ENCODE measurements at places on chromosomes 6 and 20. TPM values are rescaled to one million over a fixed set of nuclear protein-coding genes. Genes with fewer than 3 reads are reported as not detected.

Gene IL22RA2
- total RNA-seq = not detected

Gene OR2H2
- total RNA-seq = not detected

Gene ABHD16B
- not detected for total RNA-seq

Gene CDKN1A
- 247 TPM for total RNA-seq

Gene MYLIP
- total RNA-seq = 2.4 TPM

Gene KCNK5
- 1.2 TPM for total RNA-seq

Gene SLC12A5
- total RNA-seq = 13.8 TPM

Gene NRSN2
- 62.1 TPM for total RNA-seq

Gene GGTLC1
- not detected for total RNA-seq

Gene STX11
- total RNA-seq = 2.3 TPM

Gene RAB23
- 7.1 TPM for total RNA-seq

Gene OXT
- not detected for total RNA-seq

Gene FAXC
- 5.9 TPM for total RNA-seq

Gene ASIP
- not detected for total RNA-seq

Gene CRYBG1
- 0.70 TPM for total RNA-seq

Gene FAM209B
- total RNA-seq = 0.22 TPM

Gene SPTLC3
- total RNA-seq = 0.13 TPM

Gene OR2B6
- not detected for total RNA-seq

Gene GHRH
- not detected for total RNA-seq

Gene GSTA2
- total RNA-seq = not detected

Gene CCN5
- total RNA-seq = 27.5 TPM

Gene INSM1
- total RNA-seq = not detected

Gene SLC17A3
- 1.0 TPM for total RNA-seq

Gene FAM50B
- 7.4 TPM for total RNA-seq

Gene LPIN3
- 14.3 TPM for total RNA-seq

Gene EPPIN
- not detected for total RNA-seq

Gene TAF11
- 18.3 TPM for total RNA-seq

Gene TFAP2D
- total RNA-seq = not detected

Gene GLP1R
- not detected for total RNA-seq

Gene SULF2
- total RNA-seq = 23.5 TPM

Gene SMLR1
- not detected for total RNA-seq

Gene LKAAEAR1
- total RNA-seq = 2.3 TPM

Gene SASH1
- 2.4 TPM for total RNA-seq

Gene ADGB
- not detected for total RNA-seq

Gene TP53TG5
- total RNA-seq = not detected

Gene PDE7B
- 0.92 TPM for total RNA-seq

Gene DPPA5
- total RNA-seq = not detected

Gene DLK2
- total RNA-seq = 7.0 TPM

Gene RIPOR3
- not detected for total RNA-seq

Gene CHRNA4
- total RNA-seq = 0.38 TPM

Gene NR2E1
- total RNA-seq = not detected

Gene GPLD1
- total RNA-seq = 0.77 TPM

Gene BTN3A1
- 2.0 TPM for total RNA-seq

Gene PLCB4
- 19.5 TPM for total RNA-seq

Gene ECT2L
- total RNA-seq = not detected

Gene GPSM3
- total RNA-seq = 0.30 TPM

Gene TMEM244
- total RNA-seq = not detected

Gene ZNF76
- total RNA-seq = 10.0 TPM

Gene PPP1R14C
- total RNA-seq = 1.7 TPM

Gene ARHGAP40
- total RNA-seq = not detected

Gene ZNF334
- not detected for total RNA-seq

Gene PBOV1
- not detected for total RNA-seq

Gene RNF182
- 3.3 TPM for total RNA-seq

Gene SDC4
- 103 TPM for total RNA-seq

Gene EDN3
- 3.0 TPM for total RNA-seq

Gene PCSK2
- not detected for total RNA-seq

Gene ACOT8
- 20.5 TPM for total RNA-seq

All from A549 treated with Mapracorat at 1 μM for 4 hours (cell line).